Mesenchymal stem cell (in vitro differentiated cells and primary cell): ENCODE measurements at places on chromosomes 13 and 19.
A peak's percentile ranks its signal among the peaks of the same experiment; 100 is the strongest.

- no peak for DNase-seq
These were observed 40.3 kb upstream of the IPO5 start for GRCh38 chr13:97913206-97913605.

DNA sequence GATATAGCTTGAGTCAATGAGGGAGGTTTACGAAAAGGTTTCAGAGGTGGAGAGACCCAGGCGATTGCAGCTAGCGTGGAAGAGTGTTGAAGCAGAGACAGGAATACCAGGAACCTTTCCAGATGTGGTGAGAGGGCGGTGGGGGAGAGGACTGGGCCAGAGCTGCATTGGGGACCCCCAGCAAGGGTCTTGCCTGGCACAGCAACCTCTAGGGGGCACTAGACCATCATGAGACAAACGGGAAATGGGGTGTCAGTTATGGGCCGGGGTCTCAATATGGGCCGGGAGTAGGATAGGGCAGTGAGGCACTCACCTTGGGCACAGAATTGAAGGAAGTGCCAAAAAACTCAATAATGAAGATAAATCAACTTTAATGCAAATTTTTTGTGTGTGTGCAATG is 2.1 kb upstream of the LRP3 start:
- no peak for DNase-seq

GRCh38 chr13:30394751-30395191 is 27.5 kb upstream of the UBE2L5 start:
- peak; percentile 43 for DNase-seq

GRCh38 chr13:98970330-98970729 is 7.5 kb downstream of the DOCK9 start:
- DNase-seq: no peak

DNA sequence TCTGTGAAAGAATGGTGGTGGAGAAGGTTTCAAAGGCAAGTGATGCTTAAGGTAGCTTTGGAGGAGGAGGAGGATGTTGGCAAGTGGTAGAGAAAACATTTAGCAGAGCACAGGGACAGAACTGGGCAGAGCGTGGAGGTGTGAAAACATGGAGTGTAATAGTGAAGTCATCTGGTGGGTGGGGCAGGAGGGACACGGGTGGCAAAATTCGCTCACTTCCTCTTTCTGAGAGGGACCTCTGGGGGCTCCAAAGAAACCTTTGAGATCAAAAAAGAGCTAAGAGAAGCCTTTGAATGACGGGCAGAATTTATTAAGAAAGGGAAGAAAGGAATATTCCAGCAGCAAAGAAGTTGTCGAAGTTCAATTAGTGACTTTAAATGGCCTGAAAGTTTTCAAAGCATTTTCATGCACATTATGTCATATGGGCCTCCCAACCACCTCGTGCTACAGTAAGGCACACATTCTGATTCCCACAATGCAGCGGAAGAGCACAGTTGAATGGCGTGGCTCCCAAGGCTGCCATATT is 82.8 kb downstream of the STARD13 start:
- DNase-seq: no peak

- no peak for DNase-seq
These were observed 27.5 kb downstream of the TINCR start for GRCh38 chr19:5540208-5540607.

DNA sequence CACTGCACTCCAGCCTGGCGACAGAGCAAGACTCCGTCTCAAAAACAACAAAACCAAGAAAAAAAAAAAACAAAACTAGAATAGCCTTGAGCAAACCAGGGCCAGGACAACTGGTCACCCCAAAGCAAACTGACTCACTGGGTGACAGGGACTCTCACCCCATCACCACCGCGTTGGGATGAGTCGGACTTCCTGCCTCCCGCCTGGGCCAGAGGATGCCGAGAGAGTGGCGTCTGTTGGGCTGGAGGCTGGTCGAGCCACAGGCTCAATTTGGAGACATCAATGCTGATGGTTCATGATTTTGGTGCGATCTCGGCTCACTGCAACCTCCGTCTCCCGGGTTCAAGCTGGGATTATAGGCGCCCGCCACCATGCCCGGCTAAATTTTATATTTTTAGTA is 11.6 kb downstream of the TMPRSS9 start:
- DNase-seq: peak; percentile 34

- no peak for DNase-seq
These were observed 252.1 kb downstream of the RFC3 start for GRCh38 chr13:34070006-34070405.

GRCh38 chr13:109840201-109840892 is 54.0 kb upstream of the IRS2 start:
- peak; percentile 52 for DNase-seq

DNA sequence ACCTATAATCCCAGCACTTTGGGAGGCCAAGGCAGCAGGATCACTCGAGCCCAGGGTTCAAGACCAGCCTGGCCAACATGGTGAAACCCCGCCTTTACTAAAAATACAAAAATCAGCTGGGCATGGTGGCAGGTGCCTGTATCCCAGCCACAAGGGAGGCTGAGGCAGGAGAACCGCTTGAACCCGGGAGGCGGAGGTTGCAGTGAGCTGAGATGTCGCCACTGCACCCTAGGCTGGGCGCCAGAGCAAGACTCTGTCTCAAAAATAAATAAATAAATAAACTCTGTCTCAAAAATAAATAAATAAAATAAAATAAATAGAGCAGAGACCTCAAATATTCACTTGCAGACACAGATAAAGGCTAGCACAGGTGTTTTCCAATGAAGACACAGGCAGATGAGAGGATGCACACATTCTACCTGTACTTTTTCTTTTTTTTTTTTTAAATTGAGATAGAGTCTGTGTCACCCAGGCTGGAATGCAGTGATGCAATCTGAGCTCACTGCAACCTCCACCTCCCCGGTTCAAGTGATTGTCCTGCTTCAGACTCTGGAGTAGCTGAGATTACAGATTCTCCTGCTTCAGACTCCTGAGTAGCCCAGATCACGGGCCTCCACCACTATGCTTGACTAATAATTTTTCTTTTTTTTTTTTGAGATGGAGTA is 2.7 kb upstream of the RPS16 start:
- peak; percentile 42 for DNase-seq

DNA sequence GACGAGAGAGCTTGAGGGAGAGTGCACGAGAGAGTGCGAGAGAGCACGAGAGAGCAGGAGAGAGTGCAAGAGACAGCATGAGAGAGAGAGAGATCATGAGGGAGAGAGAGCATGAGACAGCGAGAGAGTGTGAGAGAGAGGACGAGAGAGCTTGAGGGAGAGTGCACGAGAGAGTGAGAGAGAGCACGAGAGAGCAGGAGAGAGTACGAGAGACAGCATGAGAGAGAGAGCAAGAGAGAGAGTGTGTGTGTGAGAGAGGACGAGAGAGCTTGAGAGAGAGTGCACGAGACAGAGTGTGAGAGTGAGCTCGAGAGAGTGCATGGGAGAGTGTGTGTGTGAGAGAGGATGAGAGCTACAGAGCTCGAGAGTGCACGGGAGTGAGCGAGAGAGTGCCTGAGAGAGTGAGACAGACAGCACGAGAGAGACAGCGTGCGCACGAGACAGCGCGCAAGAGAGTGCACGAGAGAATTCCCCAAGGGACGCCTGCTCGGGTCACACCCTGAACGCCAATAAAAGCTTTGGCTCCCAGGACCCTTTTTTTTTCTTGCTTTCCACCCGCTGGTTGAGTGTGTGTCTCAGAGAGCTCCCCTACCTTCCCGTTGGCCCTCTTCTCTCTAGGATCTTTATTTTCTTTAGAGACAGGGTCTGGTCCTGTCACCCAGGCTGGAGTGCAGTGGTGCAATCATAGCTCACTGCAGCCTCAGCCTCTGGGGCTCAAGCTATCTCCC is 3.7 kb downstream of the CD70 start:
- DNase-seq: no peak

DNA sequence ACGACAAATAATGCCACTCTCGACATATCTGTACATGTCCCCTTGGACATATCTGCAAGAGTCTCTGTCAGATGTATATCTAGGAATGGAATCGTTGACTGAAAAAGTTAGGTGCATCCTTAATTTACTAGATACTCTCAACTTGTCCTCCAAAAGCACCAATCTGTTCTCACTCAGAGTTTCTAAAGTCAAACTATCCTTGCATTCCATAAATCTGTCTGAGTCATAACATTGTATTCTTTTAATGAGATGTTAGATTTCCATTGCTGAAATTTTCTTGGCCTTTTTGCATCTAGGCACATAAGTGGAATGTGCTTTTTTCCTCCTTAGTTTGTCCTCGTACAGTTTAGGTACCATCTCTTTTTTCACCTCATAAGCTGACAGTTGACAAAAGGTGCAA is 139.8 kb downstream of the PTPRS start:
- DNase-seq: no peak

DNA sequence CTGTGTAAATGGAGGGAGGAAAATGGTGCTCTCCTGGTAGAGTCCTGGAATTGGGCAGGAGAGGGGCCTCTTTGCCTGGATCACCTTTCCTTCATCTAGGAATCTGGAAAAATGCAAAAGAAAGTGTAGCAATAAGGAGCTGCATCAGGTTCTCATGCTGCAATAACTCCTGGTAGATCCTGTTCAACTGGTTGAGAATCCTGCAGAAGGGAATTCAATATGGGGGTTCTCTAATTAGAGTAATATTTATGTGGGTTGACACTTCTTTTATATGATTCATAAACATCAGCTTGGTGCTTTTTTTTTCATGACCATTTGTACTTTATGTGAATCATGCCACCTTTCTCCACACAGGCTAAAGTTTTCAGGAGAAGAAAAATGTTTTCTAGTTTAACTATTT is 9.5 kb upstream of the NUDT15 start:
- no peak for DNase-seq

GRCh38 chr13:48496271-48497161 is 36.4 kb downstream of the RCBTB2 start:
- DNase-seq: no peak

DNA sequence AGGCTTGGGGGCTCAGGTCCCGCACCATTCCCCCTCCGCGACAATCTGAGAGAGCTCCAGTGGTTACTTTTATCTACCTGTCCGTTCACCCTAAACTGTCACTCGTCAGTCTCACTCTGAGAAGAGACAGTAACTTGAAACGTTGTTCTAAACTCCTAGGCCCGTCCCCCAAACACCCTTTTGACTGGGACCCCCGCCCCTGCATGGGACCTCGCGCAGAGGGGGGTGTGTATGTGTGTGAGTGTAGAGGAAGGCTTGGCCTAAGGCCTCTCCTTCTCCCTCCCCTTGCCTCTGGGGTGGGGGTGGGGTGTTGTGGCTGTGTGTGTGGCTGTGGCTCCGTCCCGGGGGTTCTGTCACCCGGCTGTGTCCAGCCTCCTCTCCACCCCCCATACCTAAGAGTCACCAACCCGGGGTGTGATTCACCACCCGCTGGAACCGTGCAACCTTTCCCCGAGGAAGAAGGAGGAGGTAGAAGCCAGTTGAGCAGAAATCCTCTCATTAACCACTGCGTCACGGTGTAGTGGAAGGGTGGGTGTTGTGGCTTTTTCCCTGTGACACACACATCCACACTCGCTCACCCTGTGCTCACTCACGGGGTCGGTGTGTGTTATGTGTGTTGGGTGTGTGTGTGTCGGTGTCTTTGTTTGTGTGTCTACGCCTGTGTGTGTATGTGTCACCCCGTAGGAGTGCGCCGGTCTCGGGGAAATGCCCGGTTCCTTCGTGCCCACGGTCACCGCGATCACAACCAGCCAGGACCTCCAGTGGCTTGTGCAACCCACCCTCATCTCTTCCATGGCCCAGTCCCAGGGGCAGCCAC is 2.4 kb downstream of the FOSB start:
- DNase-seq: peak; percentile 83

- peak; percentile 74 for DNase-seq
These were observed 1.2 kb downstream of the KLF12 start for GRCh38 chr13:74132776-74133656.

GRCh38 chr19:17943274-17944221 is 10.7 kb downstream of the CCDC124 start:
- no peak for DNase-seq

DNA sequence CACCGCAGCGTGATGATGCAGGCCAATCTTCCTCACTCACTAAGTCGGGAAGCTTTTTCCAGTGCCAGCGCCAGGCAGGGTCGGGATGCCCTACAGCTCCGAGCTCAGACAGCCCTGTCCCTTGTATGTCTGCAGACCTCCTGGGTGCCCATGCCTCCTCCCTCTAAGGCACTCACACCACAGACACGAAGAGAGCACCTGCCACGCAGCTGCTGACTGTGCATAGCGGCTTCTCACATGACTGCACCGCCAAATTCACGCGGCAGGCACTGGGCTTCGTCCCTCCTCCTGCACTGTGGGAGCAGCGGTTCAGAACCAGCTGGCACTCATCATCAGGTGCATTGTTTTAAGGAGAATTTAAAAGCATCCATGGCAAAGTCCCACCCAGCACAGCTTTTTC is 88.1 kb downstream of the SLC7A1 start:
- no peak for DNase-seq

- DNase-seq: no peak
These were observed 929 bp upstream of the TNFSF13B start for GRCh38 chr13:108268466-108269112.

GRCh38 chr19:55650126-55650557 is 2.1 kb downstream of the CCDC106 start:
- DNase-seq: no peak
